ENCODE measurements at places on chromosomes 2 and 18.

- DNase-seq: no peak
Observed at GRCh38 chr18:44179693-44180092, 501.0 kb upstream of the SETBP1 start.

DNA sequence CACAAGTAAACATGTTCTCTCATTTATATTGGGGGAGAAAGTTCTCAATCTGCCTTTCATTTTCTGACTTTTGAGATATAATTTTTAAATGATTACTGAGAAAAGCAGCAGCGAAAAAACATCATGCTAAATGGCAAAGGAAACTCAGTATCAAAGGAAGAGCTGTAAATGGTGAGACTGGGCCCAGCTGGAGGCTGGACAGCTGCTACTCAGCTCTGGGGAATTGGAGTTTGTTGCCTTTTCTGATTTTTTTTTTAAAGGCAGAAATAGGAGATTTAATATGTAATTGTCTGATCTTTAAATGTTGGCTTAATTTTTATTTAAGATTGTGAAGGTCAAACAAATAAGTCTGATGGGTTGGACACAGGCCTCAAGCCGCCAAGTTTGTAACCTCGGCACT is 137.1 kb upstream of the TACR1 start:
- no peak for DNase-seq

- no peak for DNase-seq
Observed at GRCh38 chr2:11305958-11306357, 38.5 kb downstream of the ROCK2 start.

DNA sequence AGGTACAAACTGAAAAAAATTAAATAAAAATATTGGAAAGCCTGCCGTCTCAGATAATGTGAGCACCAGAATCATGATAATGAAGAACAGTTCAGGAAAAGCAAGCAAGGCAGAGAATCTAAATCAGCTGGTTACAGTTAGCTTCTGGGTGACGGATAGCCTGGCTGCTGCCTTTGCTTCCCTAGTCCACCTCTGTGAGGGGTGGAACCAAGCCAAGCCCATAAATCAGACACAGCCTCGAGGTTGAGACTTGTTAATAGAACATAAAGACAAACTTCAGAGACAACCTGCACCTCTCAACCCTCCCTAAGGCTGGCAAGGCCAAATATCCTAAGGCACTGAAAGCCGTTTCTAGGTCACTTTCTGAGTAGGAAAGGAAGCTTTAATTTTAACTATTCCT is 334.7 kb upstream of the SLC39A10 start:
- DNase-seq: no peak

GRCh38 chr2:72605836-72606442 is 219.9 kb downstream of the EXOC6B start:
- DNase-seq: no peak

- no peak for DNase-seq
Observed at GRCh38 chr2:70356941-70357683, 55.2 kb upstream of the FAM136A start.

DNA sequence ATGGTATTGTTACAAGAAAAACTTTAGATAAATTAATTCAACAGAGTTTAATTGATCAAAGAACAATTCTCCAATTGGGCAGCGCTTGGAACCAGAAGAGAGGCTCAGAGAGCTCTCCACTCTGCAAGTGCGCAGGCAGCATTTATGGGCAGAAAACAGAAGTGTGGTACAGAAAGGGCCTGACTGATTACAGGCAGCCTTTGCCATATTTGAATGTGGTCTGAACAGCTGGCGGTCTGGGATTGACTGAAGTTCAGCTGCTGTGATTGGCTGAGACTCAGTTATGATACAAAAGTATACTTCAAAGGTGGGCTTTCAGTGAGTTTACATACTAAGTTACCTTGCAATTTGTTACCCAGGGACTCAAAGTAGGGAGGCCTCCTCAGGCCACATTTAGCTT is 301.3 kb upstream of the ID2 start:
- no peak for DNase-seq

DNA sequence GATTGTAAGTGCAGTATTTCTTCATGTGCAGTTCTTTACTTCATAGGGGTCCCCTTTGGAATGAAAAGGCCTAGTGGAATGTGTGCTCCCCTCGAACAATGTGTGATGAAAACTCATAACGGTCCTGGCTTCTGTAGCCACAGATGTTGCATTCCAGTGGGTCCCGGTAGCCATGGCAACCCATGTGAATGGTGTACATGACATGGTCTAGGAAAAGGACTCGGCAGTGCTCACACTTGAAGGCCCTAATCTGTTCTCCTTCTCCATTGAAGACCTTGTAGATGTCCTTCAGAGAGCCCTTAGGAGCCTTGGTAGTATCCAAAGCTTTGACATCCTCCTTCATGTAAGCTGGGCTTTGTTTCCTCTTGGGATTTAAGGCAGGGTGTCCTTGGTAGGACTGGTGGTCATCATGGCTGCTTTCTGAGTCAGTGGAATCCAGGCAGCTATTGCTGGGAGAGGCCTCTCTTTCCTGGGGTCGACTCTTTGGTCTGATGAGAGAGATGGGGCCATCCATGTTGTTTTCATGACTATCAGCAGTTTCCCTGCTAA is 144.0 kb downstream of the IKZF2 start:
- no peak for DNase-seq

DNA sequence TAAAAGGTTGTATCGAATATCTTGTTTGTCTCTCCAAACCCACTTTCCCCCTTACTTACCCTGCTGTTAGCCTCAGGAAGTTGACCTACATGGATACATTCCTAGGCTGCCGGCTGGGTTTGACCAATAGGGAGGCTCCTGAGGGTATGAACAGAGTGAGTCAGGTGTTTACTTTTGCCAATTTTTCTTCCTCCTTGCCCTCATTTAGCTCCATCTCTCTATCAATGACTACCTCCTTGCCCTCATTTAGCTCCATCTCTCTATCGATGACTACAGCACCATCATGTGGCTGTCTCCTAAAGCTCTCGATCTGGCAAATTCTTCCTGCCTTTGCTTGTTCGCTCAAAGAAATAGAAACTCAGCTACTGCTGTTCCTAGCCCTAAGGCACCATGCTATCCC is 571.9 kb upstream of the CRIM1 start:
- DNase-seq: no peak

GRCh38 chr2:64669288-64669687 is 15.6 kb upstream of the SERTAD2 start:
- DNase-seq: no peak

DNA sequence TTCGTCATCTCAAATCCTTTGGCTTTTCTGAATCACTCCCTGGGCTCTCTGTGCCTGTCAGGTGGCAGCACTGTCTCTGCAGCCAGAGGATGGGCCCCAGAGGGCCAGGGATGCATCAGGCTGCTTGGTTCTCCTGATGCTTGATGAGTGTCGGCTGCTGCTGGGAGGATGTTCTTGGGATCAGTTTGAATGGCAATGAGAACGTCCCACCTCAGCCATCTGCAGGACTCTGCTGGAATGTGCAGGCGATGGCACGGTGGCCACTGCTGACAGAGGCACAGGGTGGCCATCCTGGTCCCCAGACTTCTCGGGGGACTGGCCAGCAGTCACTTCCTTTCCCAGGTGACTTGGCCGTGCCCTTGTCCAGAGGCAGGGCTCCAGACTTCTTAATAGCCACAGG is 146.0 kb downstream of the FAM210A start:
- no peak for DNase-seq

DNA sequence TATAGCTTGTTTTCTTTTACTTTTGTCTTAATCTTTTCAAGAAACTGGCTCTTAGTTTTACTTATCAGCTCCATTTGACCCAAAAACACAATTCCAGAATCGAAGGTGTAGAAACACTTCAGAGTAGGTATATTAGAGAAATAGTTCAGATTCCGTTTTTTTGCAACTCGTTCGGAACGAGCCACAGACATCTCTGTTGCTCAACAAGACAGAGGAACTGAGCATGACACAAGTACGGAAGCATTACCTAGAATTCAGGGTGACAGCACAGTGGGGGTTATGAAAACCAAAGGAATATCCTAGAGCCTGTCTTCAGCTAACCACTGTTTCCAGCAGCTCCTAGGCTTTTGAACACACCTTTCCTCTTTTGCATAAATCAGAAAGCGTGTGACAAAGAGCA is 5.0 kb downstream of the HRH4 start:
- no peak for DNase-seq

DNA sequence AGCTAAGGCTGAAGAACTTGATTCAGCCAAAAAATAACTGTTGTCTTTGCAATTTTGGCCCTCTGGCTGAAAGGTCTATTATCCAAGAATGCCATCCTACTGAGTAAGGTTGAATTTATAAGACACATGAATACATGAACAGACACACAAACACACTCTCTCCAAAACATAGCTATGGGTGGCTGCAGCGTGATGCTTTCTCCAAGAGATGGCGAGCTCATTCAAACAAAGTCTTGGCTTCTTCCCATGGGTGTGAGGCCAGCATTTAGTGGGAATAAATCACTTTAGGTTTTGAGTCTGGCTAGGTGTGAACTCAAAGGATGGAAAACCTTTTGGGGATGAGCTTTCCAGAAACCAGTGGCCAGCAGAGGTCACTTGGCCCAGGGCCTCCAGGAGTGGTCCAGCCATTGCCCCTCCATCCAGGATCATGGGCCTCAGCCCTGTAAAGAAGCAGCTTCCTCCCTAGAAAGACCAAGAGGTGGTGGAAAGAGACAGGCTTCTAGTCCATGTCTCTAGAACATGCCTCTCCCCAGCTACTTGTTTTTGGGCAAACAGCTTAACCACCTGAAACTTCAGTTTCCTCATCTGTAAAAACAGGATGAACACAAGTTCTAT is 11.0 kb upstream of the OSR1 start:
- no peak for DNase-seq

DNA sequence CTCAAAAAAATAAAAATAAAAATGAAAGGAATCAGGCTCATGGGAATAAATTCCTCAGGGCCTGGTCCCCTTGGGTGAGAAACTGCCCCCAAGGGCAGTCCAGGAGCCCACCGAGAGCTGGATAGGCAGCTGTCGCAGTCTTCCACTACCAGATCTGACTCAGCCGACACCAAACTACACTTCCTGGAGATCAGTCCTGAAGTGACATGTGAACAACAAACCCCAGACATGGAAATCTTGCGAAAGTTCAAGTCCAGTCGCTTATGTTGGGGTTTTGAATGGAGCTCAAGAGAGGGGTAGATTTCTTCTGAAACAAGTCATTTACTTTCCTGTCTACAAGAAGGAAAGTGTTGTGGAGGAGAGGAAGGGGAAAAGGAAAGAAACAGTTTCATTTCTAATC is 12.9 kb downstream of the ADCY3 start:
- DNase-seq: no peak

DNA sequence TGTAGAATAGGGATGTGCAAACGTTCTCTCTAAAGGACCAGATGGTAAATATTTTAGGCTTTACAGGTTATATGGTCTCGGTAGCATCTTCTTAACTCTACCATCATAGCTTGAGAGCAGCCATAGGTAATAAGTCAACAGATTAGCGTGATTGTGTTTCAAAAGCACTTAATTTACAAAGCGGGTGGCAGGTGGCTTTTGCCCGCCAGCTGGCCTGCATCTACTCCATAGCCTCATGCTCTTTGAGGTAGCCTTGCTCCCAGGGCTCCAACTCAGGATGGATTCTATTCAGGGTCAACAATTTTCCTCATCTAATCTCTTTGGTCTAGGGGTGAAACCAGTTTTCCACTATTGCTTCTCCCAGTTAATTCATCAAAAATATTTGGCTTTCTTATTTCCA is 5.0 kb upstream of the ATP9B start:
- DNase-seq: no peak

- DNase-seq: no peak
Observed at GRCh38 chr18:50666536-50666935, 106.6 kb downstream of the MAPK4 start.

- DNase-seq: no peak
Observed at GRCh38 chr2:179270689-179271088, 6.1 kb upstream of the SESTD1 start.

- DNase-seq: no peak
Observed at GRCh38 chr18:57909620-57910019, 106.5 kb upstream of the ATP8B1 start.

GRCh38 chr18:8333961-8334360 is 275.3 kb upstream of the RAB12 start:
- DNase-seq: no peak

DNA sequence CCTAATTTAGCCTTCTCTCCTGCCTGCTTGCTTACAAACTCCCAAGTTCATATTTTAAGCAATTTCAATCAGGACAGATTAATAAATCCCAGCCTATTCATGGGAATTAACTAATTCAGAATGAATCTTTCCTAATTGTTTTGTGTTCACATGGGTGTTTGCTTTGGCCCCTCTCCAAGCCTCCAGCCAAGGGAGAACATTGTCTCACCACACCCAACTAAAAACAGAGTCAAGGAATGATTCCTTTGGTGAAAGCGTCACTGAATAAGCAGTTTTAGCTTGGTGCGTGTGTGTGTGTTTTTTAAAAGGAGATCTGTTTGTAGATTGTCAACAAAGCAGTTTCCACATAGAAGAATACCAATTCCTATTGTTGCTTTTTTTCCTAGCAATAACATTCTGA is 43.0 kb upstream of the DSG1 start:
- no peak for DNase-seq

DNA sequence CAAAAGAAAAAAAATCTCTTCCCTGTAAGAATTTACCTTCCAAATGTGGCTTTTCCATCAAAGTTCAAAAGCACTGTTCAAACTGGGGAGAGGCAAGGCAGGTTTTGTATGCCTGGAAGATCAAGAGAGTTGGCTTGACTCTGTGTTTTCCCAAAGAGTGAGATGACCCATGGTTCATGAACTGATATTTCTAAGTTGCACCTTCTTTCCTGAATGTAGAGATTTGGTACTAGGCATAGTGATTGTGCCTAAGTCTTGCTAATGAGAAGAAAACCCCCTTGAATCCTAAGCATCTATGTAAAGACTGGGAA is 23.4 kb upstream of the LPIN1 start:
- DNase-seq: no peak

DNA sequence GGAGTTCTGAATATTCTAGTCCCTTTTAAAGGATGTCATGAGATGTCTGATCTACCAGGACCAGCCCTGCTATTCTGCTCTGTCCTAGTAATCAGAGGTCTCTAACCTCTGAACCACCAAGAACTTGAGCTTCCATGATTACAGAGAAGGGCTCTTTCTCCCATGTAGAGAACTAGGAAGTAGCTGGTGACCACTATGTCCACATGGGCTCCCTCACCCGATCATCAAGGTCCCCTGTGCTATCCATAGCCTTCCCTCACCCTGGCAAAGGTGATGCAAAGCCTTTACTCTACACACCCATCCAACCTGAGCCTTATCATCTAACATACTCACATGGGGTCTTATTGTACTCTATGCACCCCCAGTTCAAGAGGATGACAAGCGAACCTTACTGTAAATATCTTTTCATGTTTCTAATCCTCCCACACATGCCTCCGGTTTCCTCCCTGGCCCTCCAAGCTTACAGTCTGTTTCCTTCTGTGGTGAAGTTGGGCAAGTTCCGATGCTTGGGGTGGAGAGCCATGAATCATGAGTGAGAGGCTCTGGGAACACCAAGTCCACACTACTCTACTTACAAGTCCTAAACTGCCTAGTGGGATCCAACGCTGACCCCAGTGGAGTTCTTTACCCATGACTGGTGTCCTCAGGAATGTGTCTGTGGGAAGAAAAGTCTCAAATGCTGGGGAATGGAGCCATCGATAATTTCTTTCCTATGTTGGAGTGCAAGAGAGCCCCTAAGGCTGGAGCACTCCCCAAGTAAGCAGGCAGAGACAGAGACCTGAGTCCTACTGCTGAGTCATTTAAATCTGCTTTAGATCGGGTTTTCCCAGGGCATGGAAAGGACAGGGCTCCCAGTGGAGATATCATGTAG is 73.3 kb upstream of the KLF7 start:
- no peak for DNase-seq
